ENCODE measurements at places on chromosomes 6 and 20. TPM values are rescaled to one million over a fixed set of nuclear protein-coding genes. Genes with fewer than 3 reads are reported as not detected.

The RPS10 gene
- 2,565 TPM for total RNA-seq

The RIPOR2 gene
- 126 TPM for total RNA-seq

DNA sequence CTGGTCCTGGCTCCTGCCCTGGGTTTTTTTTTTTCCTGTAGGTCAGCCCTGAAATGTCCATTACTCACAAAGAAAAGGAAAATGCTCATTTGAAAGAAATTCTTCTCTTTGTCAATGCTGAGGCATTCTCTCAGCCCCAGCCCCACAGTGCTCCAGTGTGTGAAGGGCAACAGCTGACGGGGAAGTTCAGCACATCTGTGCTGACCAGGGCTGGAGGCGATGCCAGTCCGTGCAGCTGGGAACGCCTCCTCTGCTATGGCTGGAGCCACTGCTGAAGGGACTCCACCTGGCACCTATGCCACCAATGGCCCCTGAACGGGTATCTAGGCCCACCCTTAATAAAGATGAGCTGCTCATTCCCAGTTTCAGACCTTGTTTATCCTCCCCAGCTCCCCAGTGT lies 71.9 kb upstream of the SLCO4A1 start:
- DNase-seq: no peak

DNA sequence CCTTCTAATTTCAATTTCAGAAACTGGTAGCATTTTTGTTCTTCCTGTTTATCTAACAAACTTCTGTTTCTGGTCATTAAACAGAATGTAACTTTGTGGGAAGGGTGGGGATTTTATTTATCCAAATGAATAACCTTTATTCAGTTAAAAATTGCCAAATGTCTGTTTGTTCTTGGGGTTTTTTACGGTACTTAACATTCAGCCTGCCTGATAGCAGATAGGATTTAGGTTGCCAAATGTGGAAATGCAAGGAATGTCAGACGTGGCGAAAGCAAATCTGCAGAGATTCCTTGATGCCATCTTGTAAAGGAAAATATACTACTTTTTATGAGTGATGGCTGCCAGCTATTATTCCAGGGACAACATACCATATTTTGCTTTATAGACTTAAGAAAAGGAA lies 95.7 kb downstream of the LYRM2 start:
- DNase-seq: no peak

- DNase-seq: no peak
Measured at GRCh38 chr6:26022132-26022472, 59.5 kb downstream of the TRIM38 start.

GRCh38 chr6:91865889-91866288 lies 1279.0 kb upstream of the MAP3K7 start:
- DNase-seq: no peak

- no peak for DNase-seq
Measured at GRCh38 chr6:149884215-149884614, 13.7 kb downstream of the RAET1E start.

Measured in activated naive CD4-positive, alpha-beta T cell treated with anti-CD3 and anti-CD28 coated beads, Interleukin-2, amount 50 U/mL, for 72 hours (primary cell).